A172 (cell line): ENCODE measurements at places on chromosomes 13 and 19. TPM values are rescaled to one million over a fixed set of nuclear protein-coding genes. Genes with fewer than 3 reads are reported as not detected.

GRCh38 chr19:40273469-40274360, 11.4 kb downstream of the AKT2 start:
- DNase-seq = no peak

- DNase-seq = no peak
Observed at GRCh38 chr19:37813340-37813739, 34.0 kb upstream of the ZNF573 start.

DNA sequence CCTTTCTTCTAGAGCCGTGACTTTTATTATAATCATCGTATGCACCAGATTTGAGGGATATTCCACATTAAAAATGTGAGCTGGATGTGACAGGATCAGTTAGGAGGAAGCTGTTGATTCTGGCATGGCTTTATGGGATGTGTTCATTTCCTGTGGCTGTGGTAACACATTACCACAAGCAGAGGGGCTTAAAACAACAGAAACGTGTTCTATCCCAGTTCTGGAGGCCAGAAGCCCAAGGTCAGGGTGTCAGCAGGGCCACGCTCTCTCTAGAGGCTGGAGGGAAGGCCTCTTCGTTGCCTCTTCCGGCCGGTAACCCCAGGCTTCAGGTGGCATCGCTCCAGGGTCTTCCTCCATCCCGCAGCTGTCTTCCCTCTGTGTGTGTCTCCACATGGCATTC, 14.5 kb downstream of the MED25 start:
- DNase-seq = no peak

DNA sequence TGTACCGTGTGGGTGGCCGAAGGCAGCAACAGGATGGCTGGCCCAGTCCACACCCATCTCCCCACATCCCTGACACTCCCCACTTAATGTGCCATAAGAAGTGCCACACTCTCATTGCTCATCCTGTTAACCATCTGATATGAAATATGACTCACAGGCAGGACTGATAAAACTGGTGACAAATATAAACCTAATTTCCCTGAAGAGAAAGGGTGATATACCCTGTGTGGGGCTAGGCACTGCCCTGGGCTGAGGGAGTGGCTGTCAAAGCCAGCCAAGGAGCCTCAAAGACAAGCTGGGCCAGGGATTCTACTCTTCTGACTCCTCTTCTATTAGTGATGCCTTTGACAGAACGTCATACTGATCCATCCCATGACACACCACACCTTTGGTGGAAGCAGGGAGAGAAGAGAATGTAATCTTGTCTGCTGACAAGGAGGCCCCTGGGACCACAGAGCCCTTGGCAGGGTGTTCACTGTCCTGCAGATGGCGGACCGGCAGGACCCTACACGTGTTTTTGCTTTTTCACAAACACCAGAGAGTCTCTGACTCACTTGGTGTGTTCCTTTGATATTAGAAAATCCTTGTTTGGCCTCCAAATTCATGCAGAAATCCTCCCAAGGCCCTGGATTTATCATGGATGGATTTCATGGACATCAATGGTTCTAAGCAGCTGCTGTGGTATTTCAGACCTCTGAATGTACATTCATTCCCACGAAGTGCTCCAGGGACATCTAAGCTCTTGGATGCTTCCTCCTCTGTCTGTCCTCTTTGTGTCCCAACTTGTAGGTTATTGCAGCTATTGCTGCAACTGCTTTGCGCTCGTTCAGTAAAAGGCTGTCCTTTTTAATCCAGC, 98.0 kb upstream of the WASF3 start:
- DNase-seq = peak; percentile 83

DNA sequence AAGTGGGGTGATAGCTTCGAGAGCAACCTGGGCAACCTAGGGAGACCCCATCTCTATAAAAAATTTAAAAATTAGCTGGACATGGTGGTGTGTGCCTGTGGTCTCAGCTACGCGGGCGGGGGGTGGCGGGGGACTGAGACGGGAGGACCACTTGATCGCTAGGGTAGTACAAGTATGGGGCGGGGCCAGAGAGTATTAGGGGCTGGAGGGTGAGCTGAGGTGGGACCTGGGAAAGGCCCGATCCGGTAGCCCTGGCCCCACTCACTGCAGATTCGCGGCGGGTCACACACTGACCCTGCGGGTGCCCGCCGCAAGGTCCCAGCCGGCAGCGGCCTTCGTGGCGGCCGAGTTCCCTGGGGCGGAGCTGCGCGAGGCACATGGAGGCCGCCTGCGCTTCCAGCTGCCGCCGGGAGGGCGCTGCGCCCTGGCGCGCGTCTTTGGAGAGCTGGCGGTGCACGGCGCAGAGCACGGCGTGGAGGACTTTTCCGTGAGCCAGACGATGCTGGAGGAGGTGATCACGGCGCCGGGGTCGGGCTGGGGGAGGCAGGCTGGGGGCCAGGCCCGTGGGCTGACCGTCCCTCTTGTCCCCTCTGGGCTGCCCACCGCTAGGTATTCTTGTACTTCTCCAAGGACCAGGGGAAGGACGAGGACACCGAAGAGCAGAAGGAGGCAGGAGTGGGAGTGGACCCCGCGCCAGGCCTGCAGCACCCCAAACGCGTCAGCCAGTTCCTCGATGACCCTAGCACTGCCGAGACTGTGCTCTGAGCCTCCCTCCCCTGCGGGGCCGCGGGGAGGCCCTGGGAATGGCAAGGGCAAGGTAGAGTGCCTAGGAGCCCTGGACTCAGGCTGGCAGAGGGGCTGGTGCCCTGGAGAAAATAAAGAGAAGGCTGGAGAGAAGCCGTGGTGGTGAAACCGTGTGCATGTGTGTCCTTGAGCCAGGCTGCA, 2.0 kb upstream of the ARHGAP45 start:
- no peak for DNase-seq

- peak; percentile 22 for DNase-seq
Observed at GRCh38 chr19:35038623-35039512, 2.7 kb upstream of the HPN start.

DNA sequence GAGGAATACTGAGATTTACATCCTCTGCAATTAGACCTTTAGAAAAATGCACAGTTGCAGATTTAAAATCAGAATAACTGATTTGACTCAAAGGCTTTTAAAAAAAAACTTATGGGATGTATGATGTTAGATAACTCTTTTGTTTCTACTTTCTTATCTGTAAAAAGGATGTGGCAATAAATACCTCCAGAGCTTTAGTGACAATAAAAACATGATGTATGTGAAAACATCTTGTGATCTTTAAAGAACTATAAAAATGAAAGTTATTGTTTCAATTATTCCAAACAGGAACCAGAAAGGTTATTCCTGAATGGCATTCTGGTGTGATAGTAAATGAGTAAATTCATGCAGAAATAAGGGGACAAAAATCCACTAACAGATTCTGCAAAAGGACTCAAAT, 2712.2 kb upstream of the PCDH20 start:
- DNase-seq = peak; percentile 1

DNA sequence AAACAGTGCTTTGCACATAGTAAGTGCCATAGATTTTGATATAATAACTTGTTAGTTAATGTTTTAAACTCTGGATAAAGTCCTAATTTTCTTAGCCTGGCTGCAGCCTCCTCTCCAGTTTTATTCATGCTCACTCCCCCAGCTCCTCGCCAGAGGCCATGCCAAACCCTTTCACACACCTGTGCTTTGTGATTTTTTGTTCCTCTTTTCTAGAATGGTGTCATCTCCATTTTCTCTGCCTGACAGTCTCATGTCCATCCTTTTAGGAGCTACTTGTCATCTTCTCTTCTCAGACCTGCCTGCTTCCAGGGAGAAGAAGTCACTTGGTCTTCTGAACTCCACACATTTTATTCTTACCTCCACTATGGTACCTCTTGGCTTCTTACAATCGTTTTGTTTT, 55.8 kb upstream of the SPATA13 start:
- no peak for DNase-seq

DNA sequence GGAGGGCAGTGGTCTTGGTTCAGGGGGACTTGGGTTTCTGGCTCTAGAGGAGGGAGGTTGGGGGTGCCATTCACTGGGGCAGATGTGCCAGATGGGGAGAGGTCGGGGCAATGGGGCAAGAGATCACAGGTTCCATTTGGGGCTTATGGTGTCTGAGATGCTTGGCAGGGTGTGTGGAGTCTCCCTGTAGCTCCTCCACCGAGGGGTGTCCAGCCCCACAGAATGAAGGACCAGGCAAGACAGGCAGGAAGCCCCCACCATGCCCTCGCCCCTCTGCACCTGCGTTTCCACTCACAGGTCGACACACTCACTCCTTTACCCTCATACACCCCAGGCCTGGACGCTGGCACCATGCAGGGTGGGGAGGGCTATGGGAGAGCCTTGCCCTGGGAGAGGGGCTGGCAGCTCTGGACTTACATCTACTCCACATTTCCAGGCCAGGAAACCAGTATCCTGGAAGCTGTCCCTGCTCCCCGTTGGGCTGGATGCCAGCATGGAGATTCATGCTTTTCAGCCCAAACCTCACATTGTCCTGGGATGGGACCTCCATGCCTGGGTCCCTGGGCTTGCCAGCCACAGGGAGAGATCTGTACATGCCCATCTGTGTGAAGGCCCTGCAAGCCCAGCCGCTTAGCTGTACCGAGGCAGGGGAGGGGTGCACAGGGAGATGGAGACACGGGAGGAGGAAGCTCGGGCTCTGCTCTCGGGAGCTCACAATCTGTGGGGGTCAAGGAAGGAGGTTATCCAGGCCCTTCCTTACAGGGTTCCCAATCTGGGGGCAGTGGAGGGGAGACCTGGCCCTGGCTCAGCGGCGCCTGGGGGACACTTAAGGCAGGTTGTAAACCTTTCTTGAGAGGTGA, 77.1 kb downstream of the CHST8 start:
- no peak for DNase-seq

- DNase-seq = peak; percentile 74
Observed at GRCh38 chr19:7783991-7784423, 21.0 kb downstream of the CLEC4M start.

- DNase-seq = no peak
Observed at GRCh38 chr13:44386913-44387556, 13.4 kb downstream of the SERP2 start.

- no peak for DNase-seq
Observed at GRCh38 chr13:91361755-91362271, 14.3 kb downstream of the MIR17HG start.

- DNase-seq = peak; percentile 15
Observed at GRCh38 chr19:31348481-31349159, 616 bp downstream of the TSHZ3 start.

GRCh38 chr13:90717451-90717936, 630.0 kb upstream of the MIR17HG start:
- DNase-seq = peak; percentile 81

DNA sequence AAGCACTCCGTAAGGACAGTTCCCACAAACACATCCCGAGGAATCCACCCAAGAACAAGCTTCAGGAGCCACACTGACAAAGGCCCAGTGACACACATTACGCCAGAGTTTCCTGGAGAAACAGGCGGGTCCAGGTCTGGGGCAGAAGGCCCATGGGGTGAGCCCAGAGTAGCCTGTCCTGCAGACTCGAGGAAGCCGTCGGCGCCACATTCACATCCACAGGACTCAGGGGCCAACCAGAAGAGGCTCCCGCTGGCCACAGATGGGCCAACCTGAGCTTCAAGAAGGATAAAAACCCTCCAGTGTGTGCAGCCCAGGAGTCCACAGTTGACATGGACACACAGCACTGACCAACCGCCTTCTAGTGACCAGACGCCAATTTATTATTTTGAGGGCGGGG, 31.3 kb downstream of the GRTP1 start:
- DNase-seq = no peak

DNA sequence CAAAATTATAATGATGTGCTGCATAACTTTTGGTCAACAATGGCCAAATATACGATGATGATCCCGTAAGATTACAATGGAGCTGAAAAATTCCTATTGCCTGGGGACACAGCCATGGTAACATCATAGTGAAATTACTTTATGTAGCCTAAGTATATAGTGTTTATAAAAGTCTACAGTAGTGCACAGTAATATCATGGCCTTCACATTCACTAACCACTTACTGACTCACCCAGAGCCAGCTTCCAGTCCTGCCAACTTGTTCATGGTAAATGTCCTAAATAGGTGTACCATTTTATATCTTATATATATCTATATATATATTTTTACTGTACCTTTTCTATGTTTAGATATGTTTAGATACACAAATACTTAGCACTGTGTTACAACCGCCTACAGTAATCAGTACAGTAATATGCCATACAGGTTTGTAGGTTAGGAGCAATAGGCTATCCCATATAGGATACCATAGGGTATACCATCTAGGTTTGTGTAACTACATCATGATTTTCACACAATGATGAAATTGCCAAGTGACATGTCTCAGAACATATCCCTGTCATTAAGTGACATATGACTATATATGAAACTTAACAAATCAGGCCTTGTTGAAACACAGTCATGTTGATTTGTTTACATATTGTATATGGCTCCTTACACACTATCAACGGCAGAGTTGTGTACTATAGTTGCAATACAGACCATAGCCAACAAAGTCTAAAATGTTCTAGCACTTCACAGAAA, 23.7 kb downstream of the DIS3 start:
- peak; percentile 1 for DNase-seq

- DNase-seq = no peak
Observed at GRCh38 chr13:80962173-80962572, 621.2 kb upstream of the SPRY2 start.

GRCh38 chr13:112117955-112118302, 51.0 kb downstream of the SOX1 start:
- no peak for DNase-seq

DNA sequence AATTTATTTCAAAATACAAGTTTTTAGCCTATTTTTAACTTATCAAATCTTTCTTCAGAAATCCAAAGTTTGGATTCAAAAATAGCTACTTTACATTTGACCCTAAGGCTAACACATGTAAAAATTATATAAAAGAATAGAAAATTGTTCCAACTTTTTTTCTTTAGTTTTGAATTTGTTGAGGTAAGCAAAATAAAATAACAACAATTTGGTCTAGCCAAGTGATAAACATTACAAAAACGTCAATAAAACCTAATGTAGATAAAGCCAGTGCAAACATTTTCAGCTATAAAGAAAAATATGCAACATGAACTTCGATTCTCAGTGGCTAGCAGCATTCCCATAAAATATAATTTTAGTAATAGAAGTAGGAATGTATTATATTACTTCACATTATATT, 400.3 kb downstream of the PCDH9 start:
- no peak for DNase-seq

ELSPBP1 gene
- total RNA-seq = not detected in 2 replicates

NLRP4 gene
- 0.03 TPM in 1 of 2 replicates, not detected in the other for total RNA-seq

C5AR1 gene
- not detected in 2 replicates for total RNA-seq

MYCBP2 gene
- total RNA-seq = 22.6 and 23.7 TPM in 2 replicates

DPY19L3 gene
- total RNA-seq = 8.3 and 25.3 TPM in 2 replicates

LGALS14 gene
- total RNA-seq = not detected in 2 replicates

PDX1 gene
- total RNA-seq = 0.22 TPM in 1 of 2 replicates, not detected in the other

IFNL2 gene
- not detected in 2 replicates for total RNA-seq

FRY gene
- total RNA-seq = 0.21 and 0.62 TPM in 2 replicates

PLIN4 gene
- total RNA-seq = 0.17 TPM in 2 replicates
